ENCODE measurements at places on chromosomes 4 and X. TPM values are rescaled to one million over a fixed set of nuclear protein-coding genes. Genes with fewer than 3 reads are reported as not detected.

Gene SLC30A9
- total RNA-seq, result 26.0 TPM

Gene JCHAIN
- total RNA-seq, result 6.9 TPM

Gene PPM1K
- 80.6 TPM for total RNA-seq

- no peak for DNase-seq
Observed at GRCh38 chr4:106264331-106264728, 51.7 kb downstream of the TBCK start.

DNA sequence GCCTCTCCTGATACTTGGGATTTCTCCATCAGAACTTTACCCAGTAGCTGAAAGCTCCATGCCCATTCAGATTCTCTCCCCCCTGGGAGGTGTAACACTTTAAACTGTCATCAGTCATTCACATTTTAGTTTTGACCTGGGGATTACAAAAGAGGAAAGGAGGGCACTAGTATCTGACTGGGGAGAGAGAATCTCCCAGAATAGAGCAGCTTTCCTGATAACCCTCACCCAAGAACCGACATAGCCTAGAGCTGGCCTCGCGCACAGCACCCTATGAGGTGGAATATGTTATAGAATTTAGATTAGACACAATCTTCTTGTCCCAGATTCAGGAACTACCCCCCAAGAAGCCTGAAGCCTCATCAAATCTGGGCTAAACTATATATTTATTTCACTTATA, 950.2 kb upstream of the TENM3 start:
- no peak for DNase-seq

All from T-cell (primary cell).